ENCODE measurements at places on chromosomes 4 and X. TPM values are rescaled to one million over a fixed set of nuclear protein-coding genes. Genes with fewer than 3 reads are reported as not detected.

The SYN1 gene
- polyA plus RNA-seq: not detected

The NSG1 gene
- 0.07 TPM for polyA plus RNA-seq

The CT45A3 gene
- not detected for polyA plus RNA-seq

The ERAS gene
- polyA plus RNA-seq: not detected

The HAND2 gene
- not detected for polyA plus RNA-seq

The YIPF7 gene
- polyA plus RNA-seq: not detected

The SULT1E1 gene
- not detected for polyA plus RNA-seq

The NEK1 gene
- polyA plus RNA-seq: 16.1 TPM

Data from GM12878 (cell line).